Stimulated activated CD4-positive, alpha-beta T cell treated with anti-CD3 and anti-CD28 coated beads, Interleukin-15, amount 100 ng/mL, for 48 hours (primary cell): ENCODE measurements at places on chromosomes 11 and 22.
A peak's percentile ranks its signal among the peaks of the same experiment; 100 is the strongest.

DNA sequence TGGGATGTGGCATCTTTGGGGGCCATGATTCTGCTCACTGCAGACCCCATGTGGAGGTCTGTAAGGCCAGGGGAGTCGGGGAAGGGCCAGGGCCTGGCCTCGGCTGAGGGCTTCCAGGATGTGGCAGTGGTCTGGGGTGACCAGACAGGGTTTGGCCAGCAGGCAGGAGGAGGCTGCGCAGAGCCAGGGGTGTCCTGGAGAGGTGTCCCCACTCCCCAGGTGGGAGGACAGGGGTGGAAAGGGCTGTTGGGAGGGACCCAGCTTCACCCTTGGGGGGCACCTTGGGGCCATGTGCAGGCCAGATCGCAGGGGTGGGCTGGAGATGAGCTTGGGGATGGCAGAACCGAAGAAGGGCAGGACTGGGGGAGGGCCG is 3.4 kb downstream of the PANX2 start:
- no peak for DNase-seq

GRCh38 chr11:120877746-120878365 is 146.0 kb upstream of the TBCEL start:
- DNase-seq: no peak

- DNase-seq: no peak
Measured at GRCh38 chr11:65851811-65852507, 6.0 kb downstream of the CFL1 start.

- no peak for DNase-seq
Measured at GRCh38 chr11:65459552-65459951, 37.0 kb downstream of the NEAT1 start.

DNA sequence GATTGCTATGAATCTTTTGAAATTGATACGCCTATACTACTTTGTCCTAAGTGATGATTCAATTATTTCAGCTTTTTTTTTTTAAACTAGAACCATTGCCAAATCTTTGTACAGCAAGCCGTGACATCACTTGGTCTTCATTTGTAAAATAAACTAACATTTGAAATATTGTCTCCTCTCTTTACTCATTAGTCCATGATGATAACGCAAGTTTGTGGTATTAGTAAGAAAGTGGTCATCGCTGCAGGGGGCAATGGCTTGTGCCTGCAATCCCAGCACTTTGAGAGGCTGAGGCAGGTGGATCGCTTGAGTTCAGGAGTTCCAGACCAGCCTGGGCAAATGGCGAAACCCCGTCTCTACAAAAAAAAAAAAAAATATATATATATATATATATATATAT is 12.9 kb upstream of the ARHGAP42 start:
- DNase-seq: no peak

DNA sequence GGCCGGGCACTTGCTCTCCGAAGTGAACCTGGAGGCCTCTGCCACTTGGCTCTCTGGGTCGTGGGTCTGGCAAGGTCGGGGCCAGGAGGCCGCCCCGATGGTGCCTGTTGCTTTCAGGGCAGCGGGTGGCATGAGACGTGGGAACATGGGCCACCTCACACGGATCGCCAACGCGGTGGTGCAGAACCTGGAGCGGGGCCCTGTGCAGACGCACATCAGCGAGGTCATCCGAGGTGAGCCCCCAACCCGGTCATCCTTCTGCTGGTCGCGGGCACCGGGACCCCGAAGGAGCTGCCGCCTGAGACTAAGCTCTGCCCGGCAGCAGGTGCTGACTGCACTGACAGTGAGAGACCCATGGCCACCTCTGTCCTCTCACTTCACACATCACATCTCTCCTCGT is 40.0 kb downstream of the SBF1 start:
- DNase-seq: no peak

GRCh38 chr11:30960387-30960992 is 374.3 kb upstream of the MPPED2 start:
- DNase-seq: no peak

DNA sequence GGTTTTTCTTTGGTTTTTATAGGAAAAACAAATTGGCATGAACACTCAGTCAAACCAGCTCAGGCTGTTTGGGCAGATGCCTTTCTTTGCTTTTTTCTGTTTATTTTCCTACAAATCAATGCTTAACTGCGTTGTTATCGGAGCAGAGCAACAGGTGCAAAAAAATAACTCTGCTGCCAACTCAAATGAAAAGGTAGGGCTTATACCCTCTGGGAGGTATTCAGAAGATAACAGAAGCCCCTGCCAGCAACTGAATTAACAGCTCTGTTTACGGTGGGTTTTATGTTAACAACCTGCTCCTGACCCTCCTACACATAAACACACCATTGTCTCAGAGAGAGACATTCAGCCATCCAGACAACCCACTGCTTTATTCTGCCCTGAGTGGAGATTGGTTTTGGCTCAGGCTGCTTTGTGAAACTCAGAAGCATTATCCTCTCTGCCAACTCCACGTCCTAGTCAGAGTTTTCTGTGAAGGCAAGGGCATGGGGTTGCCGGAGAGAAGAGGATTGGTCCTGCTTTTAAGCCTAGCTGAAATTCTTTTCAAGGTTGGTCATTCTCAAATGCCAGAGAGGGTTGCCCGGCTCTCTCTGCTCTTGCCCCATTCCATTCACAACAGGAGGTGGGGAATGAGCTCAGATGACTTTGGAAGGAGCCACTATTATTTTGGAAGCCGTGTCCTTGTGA is 11.4 kb downstream of the EHF start:
- no peak for DNase-seq

DNA sequence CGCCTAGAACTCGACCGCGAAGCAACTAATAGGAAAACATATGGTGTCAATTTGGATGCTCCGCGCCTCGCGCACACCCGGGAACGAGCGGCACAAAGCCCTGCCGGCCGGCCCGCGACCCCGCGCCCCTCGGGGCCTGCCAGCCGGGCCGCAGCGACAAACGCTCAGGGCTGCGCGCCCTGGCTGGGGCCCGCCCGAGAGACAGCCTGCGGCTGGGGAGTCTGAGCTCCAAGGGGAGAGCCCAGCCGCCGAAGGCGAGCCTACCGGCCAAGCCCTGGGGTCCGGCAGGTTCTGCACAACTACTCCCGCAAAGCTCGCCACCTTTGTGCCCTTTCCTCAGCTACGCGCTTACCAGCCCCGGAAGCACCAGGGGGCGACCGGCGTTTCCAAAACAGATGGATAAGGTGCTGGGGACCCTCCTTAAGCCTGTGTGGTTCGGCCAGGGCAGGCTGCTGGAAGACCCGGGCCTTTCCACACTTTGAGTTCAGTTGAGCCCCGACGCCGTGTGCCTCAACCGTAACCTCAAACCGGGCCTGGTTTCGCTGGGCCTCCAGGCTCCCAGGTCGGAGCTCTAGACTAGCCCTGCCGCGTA is 6.0 kb downstream of the PAX6 start:
- DNase-seq: no peak

GRCh38 chr11:128291835-128292234 is 295.5 kb downstream of the ETS1 start:
- DNase-seq: peak; percentile 47

DNA sequence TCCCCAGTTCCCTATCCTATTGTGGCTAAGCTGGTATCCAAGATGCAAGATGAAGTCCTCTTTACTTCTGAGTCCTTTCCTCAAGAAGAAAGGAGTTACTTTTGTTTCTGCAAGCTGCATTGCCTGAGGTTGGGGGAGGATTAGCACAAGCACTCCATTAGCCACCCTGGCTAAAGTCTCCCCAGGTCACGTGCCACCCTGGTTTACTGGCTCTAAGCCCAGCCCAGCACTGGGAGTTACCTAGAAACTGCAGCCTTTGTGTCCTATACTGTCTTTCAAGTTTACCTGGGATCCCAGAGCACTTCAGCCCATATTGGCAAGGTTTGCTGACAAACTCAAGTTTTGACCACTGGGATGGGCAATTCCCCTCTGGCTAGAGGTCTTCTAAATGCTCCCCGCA is 78.4 kb upstream of the DBX1 start:
- no peak for DNase-seq
